T-helper 17 cell (primary cell): ENCODE measurements at places on chromosomes 1 and 21. TPM values are rescaled to one million over a fixed set of nuclear protein-coding genes. Genes with fewer than 3 reads are reported as not detected.
A peak's percentile ranks its signal among the peaks of the same experiment; 100 is the strongest.

DNA sequence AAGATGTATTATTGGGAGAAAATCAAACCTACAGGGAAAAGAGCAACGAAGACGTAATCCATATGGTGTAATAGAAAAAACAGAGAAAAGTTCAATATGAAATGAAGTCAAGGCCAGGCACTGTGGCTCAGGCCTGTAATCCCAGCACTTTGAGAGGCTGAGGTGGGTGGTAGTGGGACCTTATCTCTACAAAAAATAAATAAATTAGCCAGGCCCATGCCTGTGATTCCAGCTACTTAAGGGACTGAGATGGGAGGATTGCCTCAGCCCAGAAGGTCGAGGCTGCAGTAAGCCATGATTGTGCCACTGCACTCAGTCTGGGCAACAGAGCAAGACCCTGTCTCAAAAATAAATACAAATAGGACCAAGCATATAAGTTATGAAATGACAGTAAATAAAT is 11.4 kb downstream of the DESI2 start:
- no peak for DNase-seq

DNA sequence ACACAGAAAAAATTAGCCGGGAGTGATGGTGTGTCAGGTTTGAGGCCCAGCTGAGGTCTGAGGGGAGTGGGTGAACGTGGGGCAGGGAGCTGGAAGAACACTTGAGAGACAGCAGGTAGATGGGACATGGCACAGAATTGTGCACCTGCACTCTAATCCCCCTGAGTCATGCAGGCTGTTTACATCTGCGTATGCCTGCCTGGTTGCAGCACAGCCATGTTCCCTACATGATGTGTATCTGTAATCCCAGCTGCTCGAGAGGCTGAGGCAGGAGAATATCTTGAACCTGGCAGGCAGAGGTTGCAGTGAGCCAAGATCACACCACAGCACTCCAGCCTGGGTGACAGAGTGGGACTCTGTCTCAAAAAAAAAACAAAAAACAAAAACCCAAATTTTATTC is 44.8 kb downstream of the ATP5PO start:
- DNase-seq, result no peak

DNA sequence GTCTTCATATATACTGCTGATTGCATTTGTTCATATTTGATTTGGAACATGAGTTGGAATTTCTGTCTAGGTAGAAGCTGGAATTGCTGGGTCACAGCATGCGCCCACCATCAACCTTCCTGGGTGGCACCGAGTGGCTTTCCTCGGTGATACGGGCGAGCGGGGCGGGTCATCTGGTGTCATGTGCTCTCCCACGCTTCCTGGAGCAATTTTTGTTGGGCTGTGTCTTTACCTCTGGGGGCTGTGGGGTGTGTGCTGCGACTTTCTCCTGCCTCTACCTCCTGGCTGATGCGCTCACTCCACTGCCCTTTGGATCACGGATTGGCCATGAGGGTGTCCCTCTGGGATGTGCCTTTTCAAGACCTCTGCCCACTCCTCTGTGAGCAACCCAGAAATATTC is 108.7 kb upstream of the COL6A1 start:
- DNase-seq, result no peak

GRCh38 chr1:207362962-207363860 is 41.7 kb downstream of the CD55 start:
- DNase-seq, result no peak

DNA sequence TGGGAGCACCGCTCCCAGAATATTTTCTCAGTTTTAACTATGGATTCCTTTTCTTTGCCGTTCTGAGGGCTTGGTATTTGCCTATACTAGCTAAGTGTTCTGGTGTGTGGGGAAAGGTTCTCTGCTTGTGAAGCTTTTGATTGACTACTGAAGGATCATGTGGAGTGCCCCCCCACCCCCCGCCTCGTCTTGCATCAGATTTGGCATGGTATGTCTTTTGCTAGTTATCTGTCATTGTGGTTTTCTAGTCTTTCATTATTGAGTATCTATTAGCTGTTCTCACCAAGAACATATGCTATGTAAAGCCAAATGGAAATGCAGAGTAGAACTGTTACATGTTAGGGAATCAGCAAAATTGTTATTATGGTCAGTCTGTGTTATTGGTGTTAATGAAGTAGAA is 58.3 kb downstream of the MACF1 start:
- DNase-seq, result no peak

- peak; percentile 91 for DNase-seq
These were observed 775 bp upstream of the AIM2 start for GRCh38 chr1:159077120-159077961.

The LIN28A gene
- not detected for total RNA-seq

GRCh38 chr1:228394571-228395394 is 11.9 kb downstream of the TRIM11 start:
- DNase-seq, result no peak

DNA sequence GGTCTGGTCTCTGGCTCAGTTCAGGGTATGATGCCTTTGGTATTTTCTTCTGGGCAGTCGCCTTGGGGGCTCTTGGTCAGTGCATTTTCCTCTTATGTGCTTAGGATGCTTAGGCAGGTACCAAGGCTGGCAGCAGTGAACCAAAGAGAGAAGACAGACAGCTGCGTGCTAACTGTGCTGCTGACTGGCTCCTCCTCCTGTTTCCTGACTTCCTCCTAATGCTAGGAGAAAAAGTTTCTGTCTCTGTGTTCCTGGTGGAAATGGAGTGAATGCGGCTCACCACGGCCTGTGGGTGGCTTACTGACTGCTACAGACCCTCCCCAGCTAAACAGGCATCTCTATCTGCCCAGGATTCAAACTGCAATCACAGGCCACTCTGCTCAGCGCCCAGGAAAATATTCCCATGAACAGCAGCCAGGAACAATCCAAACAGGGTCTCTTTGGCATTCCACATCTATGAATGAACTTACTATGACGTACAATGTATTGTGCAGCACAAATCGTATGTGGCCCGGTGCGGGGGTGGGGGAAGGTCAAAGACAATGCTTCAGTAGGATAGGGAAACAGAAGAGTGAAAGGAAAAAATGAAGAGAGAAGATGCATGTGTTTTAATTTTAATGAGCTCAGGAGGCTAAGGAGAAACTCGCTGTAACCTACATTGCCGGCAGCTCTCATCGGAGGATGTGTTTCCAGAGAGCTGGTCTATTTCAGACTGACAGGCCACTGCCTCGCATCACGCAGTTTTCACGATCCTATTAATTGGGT is 2.8 kb downstream of the ABCG1 start:
- no peak for DNase-seq

The TRPM2 gene
- 2.7 TPM for total RNA-seq

The AKR7A3 gene
- 1.4 TPM for total RNA-seq

DNA sequence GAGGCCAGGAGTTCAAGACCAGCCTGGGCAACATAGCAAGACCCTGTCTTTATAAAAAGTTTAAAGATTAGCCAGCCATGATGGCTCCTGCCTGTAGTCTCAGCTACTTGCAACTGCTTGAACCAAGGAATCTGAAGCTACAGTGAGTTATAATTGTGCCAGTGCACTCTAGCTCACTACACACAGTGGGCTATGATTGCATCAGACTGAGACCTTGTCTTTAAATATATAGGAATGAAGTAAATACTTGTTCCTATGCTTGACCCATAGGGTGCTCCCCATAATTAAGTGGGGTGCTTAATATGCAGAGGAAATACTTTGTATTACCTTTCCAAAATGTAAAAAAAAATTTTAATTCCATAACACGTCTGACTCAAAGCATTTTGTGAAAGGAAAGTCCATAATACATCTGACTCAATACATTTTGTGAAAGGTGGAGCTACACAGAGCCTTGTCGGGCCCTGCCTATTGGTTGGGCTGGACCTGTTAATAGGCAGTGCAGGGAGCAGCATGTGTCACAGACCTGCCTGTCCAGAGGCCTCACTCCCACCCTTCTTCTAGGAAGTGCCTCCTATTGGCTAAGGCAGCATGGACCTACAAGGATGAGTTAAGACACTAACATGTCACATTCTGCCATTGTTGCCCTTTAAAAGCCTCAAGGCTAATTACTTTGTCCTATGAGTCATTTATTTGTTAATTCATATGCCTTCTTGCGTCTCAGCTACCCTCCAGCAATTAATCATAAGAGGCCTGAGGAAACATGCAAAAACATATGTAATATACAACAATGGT is 33.6 kb downstream of the CD58 start:
- no peak for DNase-seq

The TSPAN2 gene
- total RNA-seq, result 14.2 TPM

- no peak for DNase-seq
These were observed 4.3 kb upstream of the TEDDM1 start for GRCh38 chr1:182404781-182405180.

DNA sequence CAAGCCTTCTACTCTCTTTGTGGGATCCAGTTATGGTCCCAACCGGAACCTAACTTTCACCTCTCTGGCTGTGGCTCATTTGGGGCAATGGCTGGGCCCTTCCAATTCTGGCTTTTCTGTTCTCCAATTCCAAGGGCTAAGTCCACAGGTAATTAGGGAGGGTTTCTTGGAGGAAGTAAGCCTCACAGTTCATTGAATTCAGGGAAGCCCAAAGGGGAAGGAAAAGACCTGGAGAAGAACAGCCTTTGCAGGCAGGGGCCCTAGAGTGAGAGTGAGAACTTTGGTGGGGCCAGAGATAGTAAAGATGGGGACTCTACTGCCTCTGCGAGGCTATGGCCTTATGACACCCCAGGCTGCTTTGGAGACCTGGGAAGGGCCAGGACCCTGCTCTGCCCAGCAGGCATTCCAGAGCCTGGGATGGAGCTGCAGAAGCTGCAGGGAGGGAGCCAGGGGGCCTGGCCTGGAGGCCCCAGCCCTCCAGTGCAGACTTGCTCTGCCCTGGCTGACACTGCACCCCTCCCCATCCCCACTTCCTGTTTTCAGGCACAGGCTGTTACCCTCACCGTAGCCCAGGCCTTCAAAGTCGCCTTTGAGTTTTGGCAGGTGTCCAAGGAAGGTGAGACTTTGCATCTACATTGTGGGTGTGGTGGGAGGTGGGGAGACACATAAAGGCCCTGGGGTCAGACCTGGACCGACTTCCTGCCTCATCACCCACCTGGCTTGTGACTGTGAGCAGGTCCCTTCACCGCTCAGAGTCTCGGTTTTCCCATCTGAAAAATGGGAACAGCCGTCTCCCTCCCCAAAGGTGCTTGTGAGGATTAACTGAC is 18.9 kb downstream of the LDLRAP1 start:
- DNase-seq, result peak; percentile 55

GRCh38 chr1:23376890-23377811 is 7.5 kb upstream of the ZNF436 start:
- DNase-seq, result no peak

GRCh38 chr1:17776426-17776825 is 21.3 kb downstream of the ACTL8 start:
- no peak for DNase-seq

GRCh38 chr1:13587256-13588030 is 3.8 kb downstream of the PDPN start:
- no peak for DNase-seq

GRCh38 chr1:43979528-43980254 is 681 bp downstream of the B4GALT2 start:
- DNase-seq, result no peak

GRCh38 chr1:199264283-199264682 is 625.4 kb downstream of the PTPRC start:
- no peak for DNase-seq

DNA sequence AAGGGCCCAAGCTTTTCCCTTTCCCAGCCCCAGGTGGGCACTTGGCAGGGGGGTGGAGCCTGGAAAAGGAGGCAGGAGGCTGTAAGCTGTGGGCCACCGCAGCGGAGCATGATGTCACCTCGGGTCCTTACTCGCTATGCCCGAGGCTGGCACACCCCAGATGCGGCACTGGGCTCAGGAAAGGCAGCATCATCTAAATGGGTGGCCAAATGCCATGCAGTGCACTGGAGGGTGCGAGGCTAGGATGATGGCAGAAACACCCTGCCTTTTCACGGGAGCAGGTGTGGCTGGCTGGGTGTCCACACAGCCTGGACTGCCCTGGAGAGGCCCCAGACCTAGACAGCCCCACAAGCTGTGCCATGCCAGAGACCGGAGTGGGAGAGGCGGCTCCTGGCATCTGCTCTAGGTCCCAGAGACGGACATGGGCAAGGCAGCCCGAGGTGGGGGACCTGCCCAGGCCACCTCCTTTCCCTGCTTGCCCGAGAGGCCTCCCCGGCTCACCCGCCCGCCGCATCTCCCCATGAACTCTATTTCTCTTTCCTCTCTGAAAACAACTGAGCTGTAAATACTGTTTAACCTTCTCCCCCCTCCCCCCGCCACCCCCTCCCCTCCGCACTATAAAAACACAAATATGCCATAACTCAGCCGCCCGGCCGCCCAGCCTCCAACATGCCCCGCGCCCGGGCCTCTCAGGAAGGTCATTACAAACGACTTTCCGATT is 124.7 kb downstream of the CASZ1 start:
- no peak for DNase-seq

GRCh38 chr1:24557220-24557619 is 1.3 kb downstream of the NCMAP start:
- DNase-seq, result no peak

- DNase-seq, result no peak
These were observed 267.6 kb upstream of the SGIP1 start for GRCh38 chr1:66266350-66266749.

DNA sequence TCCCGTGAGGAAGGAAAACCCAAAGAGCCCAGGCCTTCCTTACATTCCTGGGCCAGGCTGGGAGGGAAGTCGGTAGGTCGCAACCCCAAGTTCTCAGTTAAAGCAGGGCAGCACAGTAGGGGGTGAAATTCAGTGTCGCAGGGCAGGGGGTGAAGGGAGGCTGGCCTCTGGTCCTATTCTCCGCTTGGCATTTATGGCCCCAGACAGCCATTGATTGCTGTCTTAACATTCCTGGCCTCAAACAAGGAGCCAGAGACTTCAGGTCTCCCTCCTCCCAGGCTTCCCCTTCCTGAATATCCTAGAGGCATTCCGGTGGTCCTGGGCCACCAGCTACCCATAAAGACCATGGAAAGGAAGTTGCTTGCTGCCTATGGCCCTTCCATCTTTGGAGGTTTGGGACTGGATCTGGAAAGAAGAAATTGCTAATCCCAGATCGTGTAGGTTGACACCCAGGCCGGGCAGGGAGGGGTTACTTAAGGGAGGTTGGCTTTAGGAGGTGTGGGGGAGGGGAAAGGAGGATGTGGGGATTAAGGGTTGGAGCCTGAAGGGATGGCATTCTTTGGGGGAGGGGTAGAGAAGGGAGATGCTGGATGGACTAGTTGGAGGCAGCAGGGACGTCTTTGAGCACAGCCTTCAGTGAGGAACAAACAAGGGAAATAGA is 1.7 kb downstream of the LIN28A start:
- no peak for DNase-seq

The MAP3K21 gene
- total RNA-seq, result 1.9 TPM

DNA sequence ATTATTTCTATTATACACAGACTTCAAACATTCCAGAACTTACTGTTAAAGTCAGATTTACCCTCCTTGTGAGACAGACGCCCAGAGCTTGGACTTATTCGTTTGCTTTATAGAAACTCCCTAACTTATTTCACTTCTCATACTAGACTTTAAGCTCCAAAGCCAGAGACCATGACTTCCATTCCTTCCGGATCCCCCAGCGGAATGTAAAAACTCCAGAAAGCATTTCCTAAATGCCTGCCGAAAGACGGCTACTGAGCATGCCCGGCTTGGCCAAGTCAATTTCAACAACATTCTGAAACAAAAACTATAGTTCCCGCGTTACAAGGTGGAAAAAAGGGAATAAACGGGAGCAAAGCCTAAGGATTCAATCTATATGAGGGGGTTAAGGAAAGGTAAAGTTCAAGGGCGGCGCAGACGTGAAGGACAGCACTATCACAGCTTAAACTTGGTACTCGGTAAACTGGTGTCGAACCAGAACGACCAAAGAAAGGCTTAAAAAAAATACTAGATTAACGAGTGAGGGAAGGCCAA is 1.1 kb downstream of the USP48 start:
- DNase-seq, result no peak

GRCh38 chr1:77322061-77322900 is 40.5 kb downstream of the AK5 start:
- no peak for DNase-seq

The NFIA gene
- total RNA-seq, result 5.0 TPM

GRCh38 chr1:85116856-85117255 is 68.6 kb upstream of the MCOLN3 start:
- DNase-seq, result no peak
